Tibial nerve (tissue), 4 donors: ENCODE measurements at places on chromosomes 4 and X. TPM values are rescaled to one million over a fixed set of nuclear protein-coding genes. Genes with fewer than 3 reads are reported as not detected.

RIPPLY1 gene
- not detected for total RNA-seq

IL13RA2 gene
- total RNA-seq = 3.5 TPM

DDIT4L gene
- 3.5 TPM for total RNA-seq

DCAF8L2 gene
- total RNA-seq = not detected

FAM47A gene
- not detected for total RNA-seq

GDI1 gene
- 144 TPM for total RNA-seq

ZXDA gene
- 14.3 TPM for total RNA-seq

GRCh38 chr4:155657169-155657568 is 9.5 kb upstream of the GUCY1A1 start:
- H3K4me3 ChIP-seq = no peak overlapping the region
- H3K27me3 ChIP-seq = no peaks in the 10 kb centered on the region
- no peak for DNase-seq

DNA sequence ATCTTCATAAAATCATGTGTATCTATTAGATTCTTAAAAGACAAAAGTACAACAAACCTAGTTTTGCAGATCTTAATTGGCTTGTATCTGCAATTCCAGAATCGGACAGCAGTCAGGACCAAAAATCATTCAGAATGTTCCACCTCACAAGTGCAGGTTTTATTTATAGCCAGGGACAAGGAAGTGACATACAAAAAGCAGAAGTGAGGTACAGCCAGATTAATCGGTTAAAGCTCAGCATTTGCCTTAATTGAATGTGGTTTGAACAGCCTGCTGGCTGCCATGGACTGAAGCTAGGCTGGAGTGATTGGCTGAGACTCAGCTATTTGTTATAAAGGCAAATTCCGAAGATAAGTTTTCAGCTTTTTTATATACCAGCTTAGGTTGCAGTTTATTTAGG is 932.6 kb downstream of the C4orf33 start:
- H3K4me3 ChIP-seq = no peak overlapping the region
- DNase-seq = no peak
- H3K4me1 ChIP-seq = no peaks in the 10 kb centered on the region
- no peaks in the 10 kb centered on the region for H3K36me3 ChIP-seq

DNA sequence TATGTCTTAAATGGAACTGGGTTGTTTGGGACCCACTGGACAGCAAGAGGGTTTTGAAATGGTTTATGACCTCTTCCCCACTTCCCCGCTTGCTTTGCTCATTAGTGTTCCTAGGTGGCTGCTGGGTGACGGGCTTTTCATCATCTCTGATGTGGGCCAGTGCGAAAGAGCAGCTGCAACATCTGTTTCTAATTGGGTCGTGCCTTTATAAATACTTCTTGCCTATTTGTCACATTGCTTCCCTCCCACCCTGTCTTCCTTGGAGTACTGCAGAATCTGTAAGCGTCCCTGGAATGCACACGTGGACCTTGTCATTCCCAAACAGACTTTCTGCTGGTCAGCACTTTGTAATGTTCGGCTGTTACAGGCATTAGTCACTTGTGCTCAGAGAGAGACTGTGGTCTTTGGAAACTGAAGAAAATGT is 35.2 kb downstream of the SEPTIN11 start:
- peak overlapping the region; percentile 53 for H3K27ac ChIP-seq
- peaks cover 38% of the 10 kb centered on the region for H3K4me1 ChIP-seq
- no peaks in the 10 kb centered on the region for H3K27me3 ChIP-seq
- DNase-seq = peak; percentile 54

DNA sequence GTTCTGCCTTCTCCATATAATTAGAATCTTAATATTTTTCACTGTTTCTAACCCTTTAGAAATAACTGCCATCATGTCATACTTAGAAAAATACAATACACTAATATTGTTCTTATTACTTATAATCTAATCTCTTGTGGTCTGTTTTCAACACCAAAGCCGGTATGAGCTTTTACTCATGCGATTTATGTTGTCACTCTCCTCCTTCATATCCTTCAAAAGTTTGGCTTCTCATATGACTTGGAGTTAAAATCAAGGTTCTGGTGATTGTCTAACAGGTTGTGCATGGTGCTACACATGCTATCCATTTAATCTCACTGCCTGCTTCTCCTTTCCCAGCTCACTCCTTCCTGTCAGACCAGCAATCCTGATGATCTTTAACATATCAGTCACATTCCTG is 1392.9 kb downstream of the ARAP2 start:
- DNase-seq = no peak
- H3K4me3 ChIP-seq = no peak overlapping the region
- H3K4me1 ChIP-seq = no peaks in the 10 kb centered on the region
- H3K27ac ChIP-seq = no peak overlapping the region
- H3K36me3 ChIP-seq = no peaks in the 10 kb centered on the region

GRCh38 chr4:105050896-105051295 is 95.8 kb upstream of the TET2 start:
- no peaks in the 10 kb centered on the region for H3K4me1 ChIP-seq
- H3K4me3 ChIP-seq = no peak overlapping the region
- H3K27me3 ChIP-seq = no peaks in the 10 kb centered on the region
- no peak overlapping the region for H3K27ac ChIP-seq

- DNase-seq = no peak
- no peaks in the 10 kb centered on the region for H3K36me3 ChIP-seq
- H3K27ac ChIP-seq = no peak overlapping the region
- no peaks in the 10 kb centered on the region for H3K27me3 ChIP-seq
These were observed 22.8 kb upstream of the PDE6B start for GRCh38 chr4:602559-602942.

- no peaks in the 10 kb centered on the region for H3K27me3 ChIP-seq
- no peaks in the 10 kb centered on the region for H3K36me3 ChIP-seq
- H3K4me3 ChIP-seq = no peak overlapping the region
These were observed 136.2 kb downstream of the EVC2 start for GRCh38 chr4:5572114-5572513.

- no peaks in the 10 kb centered on the region for H3K4me1 ChIP-seq
- no peak overlapping the region for H3K27ac ChIP-seq
- no peaks in the 10 kb centered on the region for H3K36me3 ChIP-seq
- no peaks in the 10 kb centered on the region for H3K27me3 ChIP-seq
- no peak for DNase-seq
- H3K4me3 ChIP-seq = no peak overlapping the region
These were observed 2329.9 kb downstream of the ARAP2 start for GRCh38 chr4:33914386-33914785.

- no peaks in the 10 kb centered on the region for H3K36me3 ChIP-seq
- no peaks in the 10 kb centered on the region for H3K4me1 ChIP-seq
- no peaks in the 10 kb centered on the region for H3K27me3 ChIP-seq
- peak; percentile 27 for DNase-seq
- H3K4me3 ChIP-seq = no peak overlapping the region
These were observed 41.0 kb upstream of the GATB start for GRCh38 chr4:151801547-151802516.

- no peaks in the 10 kb centered on the region for H3K27me3 ChIP-seq
- H3K4me3 ChIP-seq = no peak overlapping the region
- no peaks in the 10 kb centered on the region for H3K4me1 ChIP-seq
- DNase-seq = no peak
- no peaks in the 10 kb centered on the region for H3K36me3 ChIP-seq
These were observed 163.2 kb downstream of the SLC4A4 start for GRCh38 chr4:71501992-71502391.

- no peak overlapping the region for H3K27ac ChIP-seq
- H3K27me3 ChIP-seq = no peaks in the 10 kb centered on the region
- no peak overlapping the region for H3K4me3 ChIP-seq
- peaks cover 14% of the 10 kb centered on the region for H3K36me3 ChIP-seq
These were observed 136.0 kb downstream of the STOX2 start for GRCh38 chr4:184041156-184041555.

GRCh38 chr4:145822581-145822980 is 116.0 kb downstream of the ZNF827 start:
- peaks cover 5% of the 10 kb centered on the region for H3K36me3 ChIP-seq
- no peak overlapping the region for H3K4me3 ChIP-seq
- no peak for DNase-seq
- no peaks in the 10 kb centered on the region for H3K27me3 ChIP-seq

DNA sequence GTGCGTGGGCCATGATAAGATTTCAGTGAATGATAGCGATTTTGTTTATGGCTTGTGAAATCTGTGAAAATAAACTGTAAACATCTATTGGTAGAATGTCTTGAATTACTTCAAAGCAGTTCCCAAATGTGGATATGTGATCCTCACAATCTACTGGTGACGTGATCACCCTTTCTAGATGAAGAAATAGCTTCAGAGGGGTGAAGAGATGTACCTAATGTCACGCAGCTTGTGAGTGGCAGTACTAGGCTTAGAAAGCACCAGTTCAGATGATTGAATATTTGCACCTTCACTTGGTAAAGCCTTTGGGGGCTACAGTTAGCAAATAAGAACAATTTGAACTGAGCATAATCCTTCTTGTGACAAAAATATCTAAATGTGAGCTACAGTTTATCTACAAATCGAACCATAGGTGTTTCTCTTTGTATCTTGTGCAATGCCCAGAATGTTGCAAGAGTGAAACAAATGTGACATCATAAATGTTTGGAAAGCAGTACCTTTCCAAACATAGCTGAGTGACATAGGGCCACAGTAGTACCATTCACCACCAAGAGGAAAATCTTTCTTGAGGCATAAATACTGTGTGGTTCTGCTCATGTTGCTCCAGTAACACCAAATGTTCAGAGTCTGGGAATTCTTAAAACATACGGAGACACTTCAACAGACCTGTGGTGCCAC is 14.2 kb downstream of the PAK3 start:
- no peaks in the 10 kb centered on the region for H3K27me3 ChIP-seq
- no peak overlapping the region for H3K27ac ChIP-seq

DNA sequence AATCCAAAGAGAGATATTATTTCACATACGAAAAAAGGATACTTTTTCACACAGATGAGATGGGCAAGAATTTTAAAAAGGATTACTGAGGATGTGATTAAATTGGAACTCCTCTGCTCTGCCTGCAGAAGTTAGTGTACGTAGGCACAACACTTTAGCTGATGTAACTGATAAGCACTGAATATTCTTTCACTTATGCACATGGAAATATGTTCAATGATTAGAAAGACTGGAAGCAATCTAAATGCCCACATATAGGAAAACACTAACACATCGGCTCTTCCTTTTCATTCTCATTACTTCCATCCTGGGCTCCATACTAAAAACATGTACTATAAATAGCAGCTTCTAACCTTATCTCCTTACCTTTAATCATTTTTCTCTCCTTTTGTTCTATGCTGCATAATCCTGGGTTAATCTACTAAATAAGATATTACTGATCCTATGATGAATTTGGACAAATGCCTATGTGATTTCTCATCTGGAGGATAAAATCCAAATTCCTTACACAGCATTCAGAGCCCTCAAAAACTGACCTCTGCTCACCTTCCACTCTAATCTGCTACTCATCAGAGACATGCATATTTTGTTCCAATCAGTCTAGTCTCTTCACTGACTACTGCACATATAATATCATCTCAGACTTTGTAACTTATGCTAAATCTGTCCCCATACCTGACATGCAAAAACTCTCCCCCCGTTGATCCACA is 197.8 kb downstream of the PDGFC start:
- H3K27ac ChIP-seq = no peak overlapping the region
- no peaks in the 10 kb centered on the region for H3K4me1 ChIP-seq
- no peaks in the 10 kb centered on the region for H3K36me3 ChIP-seq
- H3K4me3 ChIP-seq = no peak overlapping the region
- DNase-seq = no peak

GRCh38 chr4:172786039-172786792 is 382.4 kb upstream of the GALNT7 start:
- H3K27me3 ChIP-seq = no peaks in the 10 kb centered on the region
- H3K4me3 ChIP-seq = no peak overlapping the region
- no peak overlapping the region for H3K27ac ChIP-seq
- no peaks in the 10 kb centered on the region for H3K36me3 ChIP-seq
- DNase-seq = no peak

DNA sequence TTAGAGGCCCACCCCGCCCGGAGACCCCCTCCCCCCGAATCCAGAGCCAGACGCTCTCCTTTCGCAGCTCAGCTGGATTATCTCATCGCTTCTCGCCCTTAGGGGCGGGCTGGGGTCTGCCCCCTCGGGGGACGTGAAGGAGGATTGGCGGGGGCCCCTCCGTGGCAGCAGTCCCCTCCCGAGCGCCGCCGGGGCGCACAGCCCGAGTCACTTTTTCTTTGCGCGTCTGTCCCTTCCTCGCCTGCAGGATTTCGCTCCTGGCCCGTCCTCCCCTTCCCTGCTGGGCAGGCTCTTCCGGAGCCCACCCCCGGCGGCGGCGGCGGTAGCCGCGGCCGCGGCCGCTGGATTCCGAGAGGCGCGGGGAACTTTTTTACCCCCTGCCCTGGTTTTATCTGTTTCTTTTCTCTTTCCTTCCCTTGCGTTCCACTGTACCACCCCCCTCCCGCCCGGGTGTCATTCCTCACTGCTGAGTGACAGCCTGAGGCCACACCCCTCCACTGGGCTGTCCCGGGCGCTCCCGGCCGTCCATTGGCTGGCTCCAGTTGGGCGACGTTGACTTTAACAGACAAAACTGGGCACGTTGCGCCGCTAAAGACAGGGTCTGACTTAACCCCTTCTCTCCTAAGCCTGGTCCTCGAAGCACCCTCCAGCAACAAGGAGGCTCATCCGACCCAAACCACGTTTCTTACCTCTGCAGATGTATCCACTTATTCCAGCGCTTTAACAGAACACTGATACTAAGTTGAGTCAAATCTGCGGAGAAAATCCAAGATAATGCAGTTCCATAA is 492 bp upstream of the NKX3-2 start:
- H3K36me3 ChIP-seq = no peaks in the 10 kb centered on the region
- DNase-seq = peak; percentile 41
- no peak overlapping the region for H3K27ac ChIP-seq
- peaks cover 82% of the 10 kb centered on the region for H3K4me1 ChIP-seq
- peaks cover 9% of the 10 kb centered on the region for H3K27me3 ChIP-seq
- H3K4me3 ChIP-seq = peak overlapping the region; percentile 59

GRCh38 chr4:175562542-175562941 is 249.5 kb downstream of the GPM6A start:
- no peaks in the 10 kb centered on the region for H3K4me1 ChIP-seq
- DNase-seq = no peak
- no peaks in the 10 kb centered on the region for H3K36me3 ChIP-seq
- H3K27ac ChIP-seq = no peak overlapping the region
- H3K4me3 ChIP-seq = no peak overlapping the region
- H3K27me3 ChIP-seq = no peaks in the 10 kb centered on the region

DNA sequence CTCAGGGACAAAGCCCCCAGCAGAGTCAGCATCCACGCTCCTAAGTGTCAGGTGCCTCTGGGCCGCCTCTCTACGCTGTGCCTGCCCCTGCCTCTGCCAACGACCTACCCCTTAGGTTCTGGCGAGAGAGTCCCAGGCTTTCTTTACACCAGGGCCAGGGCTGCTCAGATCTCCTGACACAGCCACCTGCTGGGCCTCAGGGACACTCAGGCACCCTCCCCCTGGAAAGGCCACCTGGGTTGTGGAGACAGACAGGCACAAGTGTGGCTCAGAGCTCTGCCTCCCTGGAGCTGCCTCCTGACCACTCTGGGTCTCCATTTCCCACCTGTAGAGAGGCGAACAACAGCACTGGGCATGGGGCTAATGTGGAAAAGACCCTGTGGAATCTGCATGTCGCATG is 90.0 kb upstream of the ADRA2C start:
- no peak overlapping the region for H3K4me3 ChIP-seq
- DNase-seq = no peak
- no peaks in the 10 kb centered on the region for H3K27me3 ChIP-seq
- no peaks in the 10 kb centered on the region for H3K36me3 ChIP-seq
- H3K27ac ChIP-seq = no peak overlapping the region
- no peaks in the 10 kb centered on the region for H3K4me1 ChIP-seq

GRCh38 chrX:129781680-129782495 is 2.1 kb downstream of the SASH3 start:
- no peaks in the 10 kb centered on the region for H3K27me3 ChIP-seq
- no peaks in the 10 kb centered on the region for H3K4me1 ChIP-seq
- H3K27ac ChIP-seq = no peak overlapping the region
- DNase-seq = no peak

- H3K27ac ChIP-seq = peak overlapping the region; percentile 98
- H3K36me3 ChIP-seq = no peaks in the 10 kb centered on the region
- DNase-seq = no peak
These were observed 75.6 kb upstream of the BCOR start for GRCh38 chrX:40173143-40174000.
